ENCODE measurements at places on chromosomes 3 and 15.

- DNase-seq: no peak
Measured at GRCh38 chr3:60475096-60475495, 776.2 kb downstream of the FHIT start.

DNA sequence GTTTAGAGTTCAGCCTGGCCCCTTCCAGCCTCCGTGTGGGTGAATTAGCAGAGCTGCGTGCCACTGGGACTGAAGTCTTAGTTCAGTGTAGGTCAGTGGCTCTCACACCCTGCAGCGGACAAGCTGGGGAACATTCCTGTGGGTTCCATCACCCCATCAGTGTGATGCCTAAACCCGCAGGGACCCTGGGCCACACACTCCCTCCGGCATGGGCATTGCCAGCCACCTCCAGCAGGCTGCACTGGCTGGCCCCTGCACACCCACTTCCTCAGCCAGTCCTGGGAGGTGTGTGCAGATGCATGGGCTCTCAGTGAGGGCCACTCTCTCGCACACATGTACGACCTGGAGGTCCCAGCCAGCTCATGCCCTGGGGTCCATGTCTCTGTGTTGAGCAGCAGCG lies 32.1 kb upstream of the TOPBP1 start:
- DNase-seq: no peak

GRCh38 chr3:52061121-52061910 lies 4.9 kb upstream of the DUSP7 start:
- no peak for DNase-seq

- DNase-seq: no peak
Measured at GRCh38 chr3:111884411-111885018, 25.4 kb downstream of the PHLDB2 start.

- DNase-seq: no peak
Measured at GRCh38 chr3:38015485-38015884, 14.0 kb downstream of the PLCD1 start.

DNA sequence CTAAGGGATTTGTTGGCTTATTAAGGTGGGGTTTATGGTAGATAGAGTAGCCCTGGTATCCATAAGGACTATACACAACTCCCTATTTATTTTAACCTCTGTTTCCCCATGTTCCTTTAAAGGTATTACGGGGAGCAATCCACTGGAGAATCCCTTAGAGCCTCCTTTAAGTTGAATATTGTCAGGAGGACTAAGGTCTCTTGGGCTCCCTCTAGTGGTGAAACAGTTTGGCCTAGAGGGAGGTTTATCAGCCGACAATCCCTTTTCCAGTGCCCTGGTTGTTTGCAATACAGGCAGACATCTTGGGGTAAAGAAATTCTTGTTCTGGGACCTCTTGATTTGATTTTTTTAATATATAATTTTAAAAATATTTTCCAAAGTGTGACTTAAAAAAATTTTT lies 12.9 kb downstream of the OPA1 start:
- DNase-seq: peak; percentile 95

Data from NCI-H82 (cell line).